Melanocyte of skin (primary cell): ENCODE measurements at places on chromosomes 6 and 20. TPM values are rescaled to one million over a fixed set of nuclear protein-coding genes. Genes with fewer than 3 reads are reported as not detected.

Gene NRSN1
- not detected in 2 replicates for total RNA-seq

Gene KCNQ5
- total RNA-seq = 7.2 and 16.0 TPM in 2 replicates

Gene FOXF2
- 3.3 and 4.0 TPM in 2 replicates for total RNA-seq

Gene GGTLC1
- not detected in 2 replicates for total RNA-seq

Gene MUC21
- total RNA-seq = not detected in 2 replicates

Gene ETV7
- 5.1 and 8.7 TPM in 2 replicates for total RNA-seq

Gene NT5E
- 29.6 and 61.4 TPM in 2 replicates for total RNA-seq

Gene BMP7
- 0.36 and 1.0 TPM in 2 replicates for total RNA-seq

Gene ASIP
- not detected in 2 replicates for total RNA-seq

Gene USP49
- total RNA-seq = 2.8 and 2.9 TPM in 2 replicates
